Erythroblast (primary cell): ENCODE measurements at places on chromosomes 6 and 20.

DNA sequence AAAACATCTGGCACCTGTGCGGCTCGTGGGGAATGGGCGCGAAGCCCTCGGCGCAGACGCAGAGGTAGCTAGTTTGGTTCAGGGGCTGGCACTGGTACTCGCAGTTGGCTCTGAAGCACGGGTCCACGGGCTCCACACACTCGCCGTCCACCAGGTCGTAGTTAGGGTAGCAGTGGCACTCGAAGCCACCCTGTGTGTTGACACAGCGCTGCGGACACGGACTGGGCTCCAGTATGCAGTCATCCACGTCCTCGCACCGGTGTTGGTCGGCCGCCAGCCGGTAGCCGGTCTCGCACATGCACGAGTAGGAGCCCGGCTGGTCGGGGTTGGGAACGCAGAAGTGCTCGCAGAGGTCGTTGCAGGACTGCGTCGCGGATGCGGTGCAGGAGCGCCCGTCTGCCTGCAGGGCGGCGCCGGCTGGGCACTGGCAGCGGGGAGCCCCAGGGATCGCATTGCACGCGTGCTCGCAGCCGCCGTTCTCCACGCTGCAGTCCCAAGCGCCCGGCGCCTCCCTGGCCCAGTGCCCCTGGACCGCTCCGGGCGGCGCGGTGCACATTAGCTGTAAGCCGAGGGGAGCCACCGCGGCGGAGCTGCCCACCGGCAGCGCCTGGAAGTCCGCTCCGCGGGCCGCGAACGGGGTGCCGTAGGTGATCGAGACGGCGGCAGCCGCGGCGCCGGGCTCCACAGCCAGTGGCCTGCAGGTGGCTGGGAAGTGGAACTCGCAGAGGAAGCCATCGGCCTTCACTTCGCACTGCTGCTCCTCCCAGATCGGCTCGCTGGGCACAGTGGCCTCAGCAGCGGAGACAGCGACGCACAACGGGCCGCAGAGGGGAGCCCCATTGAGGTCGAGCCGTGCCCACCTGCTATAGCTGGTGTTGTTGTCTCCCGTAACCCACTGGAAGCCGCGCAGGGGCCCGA, 930 bp downstream of the THBD start:
- DNase-seq: peak; percentile 88

DNA sequence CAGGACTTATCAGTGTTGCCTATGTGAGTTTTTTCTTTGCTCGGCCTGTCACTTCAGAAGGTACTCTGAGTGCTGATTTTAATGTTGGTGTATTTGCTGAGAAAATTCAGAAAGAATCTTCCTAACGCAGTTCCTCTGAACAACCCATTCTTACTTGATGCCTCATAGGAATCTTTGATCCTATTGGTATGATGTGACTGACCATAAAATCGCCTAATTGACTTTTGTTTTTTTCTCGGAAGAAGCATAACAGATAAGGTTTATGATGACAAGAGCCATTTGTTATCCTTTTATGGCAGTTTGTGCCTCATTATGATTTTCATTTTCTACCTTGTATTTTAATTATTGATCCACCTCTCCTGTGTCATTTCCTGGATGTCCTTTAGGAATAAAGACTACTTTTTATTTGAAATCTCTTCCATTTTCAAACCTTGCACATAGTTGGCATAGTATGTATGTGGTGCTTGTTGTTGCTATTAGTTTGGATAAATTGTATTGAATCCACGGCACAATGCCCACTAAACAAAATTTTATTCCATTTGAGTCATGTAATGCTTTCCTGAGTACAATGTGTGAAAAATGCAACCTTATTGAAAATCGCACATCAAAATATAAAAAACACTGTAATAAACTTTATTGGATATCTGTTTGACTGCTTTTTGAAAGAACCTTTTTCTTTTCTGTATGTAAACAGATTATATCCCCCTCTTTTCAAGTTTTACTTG, 37.3 kb downstream of the LRRC1 start:
- DNase-seq: no peak

GRCh38 chr20:51542033-51542570, 417 bp downstream of the NFATC2 start:
- DNase-seq: peak; percentile 68

- DNase-seq: no peak
Observed at GRCh38 chr6:168856914-168857313, 396.7 kb downstream of the THBS2 start.

- DNase-seq: no peak
Observed at GRCh38 chr6:168994956-168995355, 258.7 kb downstream of the THBS2 start.

DNA sequence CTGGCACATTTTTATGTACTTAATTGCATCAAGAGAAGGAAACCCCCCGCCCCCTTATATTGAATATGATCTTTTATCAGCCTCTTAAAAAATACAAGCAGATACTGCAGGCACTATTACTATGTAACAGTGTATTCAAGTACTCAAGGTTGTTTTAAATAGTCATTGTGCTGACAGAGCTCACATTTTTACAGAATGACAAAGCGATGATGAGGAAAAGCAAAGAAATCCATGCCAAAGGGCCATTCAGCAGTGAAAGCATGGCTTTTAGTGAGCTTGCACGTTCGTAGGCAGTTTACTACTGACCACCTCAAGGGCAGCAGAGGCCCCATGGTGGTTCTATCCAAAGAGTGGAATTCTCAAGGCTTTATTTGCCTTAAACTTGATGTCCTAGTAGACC, 146.8 kb downstream of the RPS12 start:
- peak; percentile 26 for DNase-seq

DNA sequence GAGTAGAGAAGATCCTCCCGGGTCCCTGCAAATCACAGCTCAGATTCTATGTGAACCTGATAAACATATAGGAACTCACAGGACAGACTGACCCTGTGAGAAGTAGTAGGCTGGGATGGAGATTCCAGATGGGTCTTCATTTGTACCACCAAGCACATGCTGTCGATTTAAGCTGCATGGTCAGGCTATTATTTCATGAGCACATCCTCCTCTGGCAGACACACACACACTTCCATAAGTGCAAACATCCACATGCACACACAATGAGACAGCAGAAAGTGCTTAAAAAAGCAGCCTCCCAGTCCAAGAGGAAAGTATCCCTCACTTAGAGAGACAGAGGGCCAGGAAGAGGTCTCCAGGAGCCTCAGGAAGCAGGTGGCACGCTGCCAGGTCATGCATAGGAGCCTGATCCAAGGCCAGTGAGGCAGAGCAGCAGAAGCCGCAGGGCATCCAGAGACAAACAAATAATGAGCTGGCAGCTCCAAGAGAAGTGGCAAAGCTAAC, 131.8 kb downstream of the UNC5CL start:
- no peak for DNase-seq

- DNase-seq: no peak
Observed at GRCh38 chr20:5357946-5358345, 41.2 kb upstream of the PROKR2 start.

GRCh38 chr6:16663901-16664300, 97.4 kb downstream of the ATXN1 start:
- no peak for DNase-seq

DNA sequence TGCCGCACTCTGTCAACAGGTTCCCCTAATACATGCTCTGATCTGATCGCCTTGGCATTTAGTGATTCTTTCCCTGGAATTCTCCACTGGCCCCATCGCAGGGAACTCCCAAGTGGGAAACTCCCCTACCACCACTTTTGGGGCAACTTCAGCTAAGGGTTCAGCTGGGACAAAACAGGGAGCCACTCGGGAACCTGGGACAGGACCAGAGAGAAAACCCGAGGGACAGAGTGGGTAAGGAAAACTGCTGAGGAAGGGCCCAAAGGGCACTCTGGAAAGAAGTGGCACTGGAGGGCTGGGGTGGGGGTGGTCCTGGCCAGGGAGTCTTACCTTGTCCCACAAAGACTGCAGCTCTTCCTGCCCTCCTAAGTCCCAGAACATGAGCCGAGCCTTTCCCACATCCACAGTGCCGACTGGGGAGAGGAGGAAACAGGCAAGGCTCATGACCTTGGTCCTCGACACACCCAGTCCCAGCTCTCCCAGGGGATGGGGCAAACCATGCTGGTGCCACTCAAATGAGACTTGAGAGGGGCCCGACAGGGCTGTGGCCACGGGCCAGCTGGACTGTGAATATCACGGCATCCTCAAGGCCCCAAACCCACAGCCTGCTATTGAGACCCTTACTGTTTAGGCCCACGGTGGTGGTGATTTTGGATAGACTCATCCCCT, 1.6 kb downstream of the ARFRP1 start:
- DNase-seq: no peak

GRCh38 chr6:1995636-1996035, 249.8 kb downstream of the GMDS start:
- DNase-seq: no peak

- DNase-seq: peak; percentile 52
Observed at GRCh38 chr6:36599791-36600209, 5.6 kb downstream of the SRSF3 start.

GRCh38 chr6:35055891-35056290, 85.2 kb downstream of the TCP11 start:
- no peak for DNase-seq

- DNase-seq: no peak
Observed at GRCh38 chr6:119463081-119463626, 113.6 kb upstream of the MAN1A1 start.

- no peak for DNase-seq
Observed at GRCh38 chr6:35312807-35313206, 15.2 kb downstream of the DEF6 start.

- DNase-seq: no peak
Observed at GRCh38 chr6:2581611-2582010, 169.1 kb downstream of the MYLK4 start.

DNA sequence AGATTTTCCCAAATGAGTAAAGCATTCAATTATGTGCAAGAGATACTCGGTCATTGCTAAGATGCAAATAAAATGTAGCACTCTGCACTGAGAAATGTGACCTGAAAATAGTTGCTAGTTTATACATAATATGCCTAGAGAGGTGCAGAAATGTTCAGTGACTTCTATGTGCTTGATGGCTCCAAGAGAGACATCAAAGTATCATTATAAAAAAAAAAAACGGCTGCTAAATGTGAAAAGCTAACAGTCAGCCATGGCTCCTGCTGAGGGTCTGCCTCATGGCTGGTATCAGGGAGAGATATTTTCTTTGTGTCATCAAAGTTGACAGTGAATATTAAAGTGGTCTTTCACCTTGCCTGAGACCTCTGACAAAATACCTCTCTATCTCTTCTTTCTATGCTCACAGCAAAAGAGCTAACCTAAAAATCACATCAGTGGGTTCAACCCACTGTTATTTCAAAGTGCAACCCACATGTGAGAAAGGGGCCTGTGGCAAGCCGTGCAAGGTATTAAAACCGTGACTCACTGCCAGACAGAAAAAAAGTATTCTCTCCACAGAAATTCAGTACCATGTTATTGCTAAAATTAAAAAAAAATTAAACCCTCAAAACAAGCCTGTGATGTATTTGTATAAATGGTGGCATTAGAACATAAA, 259.0 kb downstream of the HIVEP2 start:
- no peak for DNase-seq
